Stimulated activated CD8-positive, alpha-beta memory T cell treated with anti-CD3 and anti-CD28 coated beads, Interleukin-12 subunit alpha, Interleukin-12 subunit beta, amount 100 ng/mL, for 4 hours (primary cell): ENCODE measurements at places on chromosomes 7 and 10.

DNA sequence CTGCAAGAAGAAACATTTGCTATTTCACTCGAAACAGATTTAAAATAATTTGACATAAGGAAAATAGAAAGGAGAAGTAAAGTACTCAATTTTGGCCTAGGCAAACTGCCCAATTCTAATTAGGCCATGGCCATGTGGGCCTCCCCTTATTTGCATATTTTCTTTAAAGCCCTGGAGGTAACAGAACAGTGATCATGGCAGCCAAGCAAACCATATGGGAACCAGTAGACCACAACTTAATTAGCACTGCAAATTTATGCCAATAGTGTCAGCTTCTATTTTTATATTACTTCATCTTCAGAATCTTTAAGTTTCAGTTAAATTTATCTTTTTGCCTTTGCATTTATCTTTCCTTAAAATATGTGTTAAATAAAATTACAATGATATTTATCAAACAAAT, 63.3 kb upstream of the THSD7A start:
- no peak for DNase-seq

DNA sequence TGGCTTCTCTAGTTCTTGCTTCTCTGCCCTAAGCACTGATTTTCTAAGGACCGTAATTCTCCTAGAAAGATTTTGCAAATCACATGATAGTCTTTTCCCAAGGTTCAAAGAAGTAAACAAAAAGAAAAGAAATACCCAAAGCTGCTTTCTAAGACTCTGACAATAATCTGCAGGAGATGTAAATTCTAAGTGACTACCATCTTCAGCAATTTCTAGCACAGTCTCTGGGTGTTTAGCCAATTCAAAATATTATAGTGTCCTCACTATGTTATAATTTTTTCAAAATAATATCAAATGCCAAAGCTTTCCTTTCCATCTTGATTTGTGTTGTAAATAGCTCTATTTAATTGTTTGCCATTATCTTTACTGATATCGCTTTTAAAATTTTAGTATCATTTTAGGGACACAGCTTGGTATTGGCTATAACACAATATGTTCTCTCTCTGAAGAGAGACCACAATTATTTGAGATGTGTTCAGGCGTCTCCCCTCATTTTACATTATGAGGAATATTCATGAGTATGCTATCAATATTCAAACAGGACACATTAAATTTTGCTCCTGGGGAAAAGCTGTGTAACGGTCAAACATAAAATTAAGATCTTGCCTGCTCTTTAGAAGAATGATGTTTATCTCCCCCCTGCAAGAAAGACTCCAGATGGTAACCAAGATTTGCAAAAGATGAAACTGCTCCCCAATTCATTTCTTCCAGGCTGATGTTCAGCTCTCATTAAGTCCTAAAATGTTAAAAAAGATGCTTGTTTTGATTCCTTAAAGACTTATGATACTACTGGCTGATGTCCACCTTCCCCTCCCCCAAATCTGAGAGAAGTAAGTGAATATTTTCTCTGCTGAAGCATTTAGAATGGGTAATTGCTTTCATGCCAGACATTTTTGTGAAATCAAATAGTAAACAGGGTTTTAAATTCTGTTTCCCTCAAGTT, 191.9 kb upstream of the WDR11 start:
- no peak for DNase-seq

DNA sequence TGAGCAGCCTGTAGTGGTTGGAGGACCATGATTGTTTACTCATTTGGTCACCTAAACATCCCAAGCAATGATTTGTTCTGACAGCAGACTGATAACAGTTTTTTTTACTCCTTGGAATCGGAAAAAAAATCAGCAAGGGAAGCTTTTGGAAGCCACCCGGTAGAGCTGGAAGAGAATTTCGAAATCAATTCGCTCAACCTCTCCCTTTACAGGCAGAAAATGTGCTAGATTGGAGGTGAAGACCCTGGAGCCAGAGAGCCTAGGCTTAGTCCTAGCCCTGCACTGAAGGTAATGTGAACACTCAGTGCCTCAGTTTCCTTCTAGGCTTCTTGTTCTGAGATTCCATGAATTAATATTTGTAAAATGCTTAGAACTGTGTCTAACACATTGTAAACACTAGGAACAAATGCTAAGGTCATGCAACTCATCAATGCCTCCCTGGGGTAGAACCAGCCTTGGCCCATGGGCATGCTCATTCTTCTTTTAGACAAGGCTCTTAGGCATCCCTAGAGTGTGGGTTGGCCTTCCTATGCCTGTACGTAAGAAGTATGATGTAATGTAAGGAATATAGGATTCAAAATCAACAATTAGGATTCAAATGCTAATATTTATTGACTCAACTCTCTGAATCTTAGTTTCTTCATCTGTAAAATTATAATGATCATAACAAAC, 52.7 kb downstream of the MET start:
- DNase-seq, result no peak

DNA sequence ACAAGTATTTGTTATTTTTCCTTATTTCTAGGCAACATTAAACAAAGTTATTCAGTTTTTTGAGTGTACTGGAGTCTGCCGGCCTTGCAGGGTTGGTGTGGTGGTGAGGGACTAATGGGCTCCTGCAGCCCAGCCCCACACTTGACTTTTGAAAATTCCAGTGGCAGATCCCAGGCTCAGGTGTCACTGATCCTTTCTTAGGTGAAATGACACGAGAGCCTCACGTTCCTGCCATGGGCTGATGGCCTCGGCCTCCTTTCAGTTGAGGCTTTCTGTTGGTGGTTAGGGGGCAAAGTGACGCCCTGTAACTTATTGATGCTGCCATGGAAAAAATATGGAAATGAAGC, 117.9 kb downstream of the NKX6-2 start:
- DNase-seq, result no peak

DNA sequence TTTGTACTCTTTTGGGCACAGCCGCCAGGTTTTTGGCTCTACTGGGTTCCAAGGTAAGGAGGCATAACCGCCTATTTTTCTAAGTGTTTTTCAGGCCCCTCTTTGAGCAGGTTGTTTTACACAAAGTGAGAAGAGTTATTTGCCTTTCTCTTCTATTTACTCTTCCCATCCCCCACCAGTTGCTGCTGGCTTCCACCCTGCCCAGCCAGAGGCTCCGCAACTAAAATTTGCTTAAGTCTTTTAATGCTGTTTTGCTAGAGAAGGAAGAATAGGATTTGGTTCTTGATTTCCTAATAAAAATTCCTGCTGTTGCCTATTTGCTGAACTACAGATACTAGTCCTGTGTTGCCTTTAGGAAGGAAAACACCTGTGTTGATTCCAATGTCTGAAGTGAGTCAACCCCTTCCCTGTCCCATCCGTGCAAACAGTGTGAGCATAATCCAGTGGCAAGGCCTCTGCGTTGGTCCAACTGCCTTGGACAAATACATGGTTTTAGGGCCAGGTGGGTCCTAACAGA, 1.9 kb downstream of the PLA2G12B start:
- DNase-seq, result no peak

DNA sequence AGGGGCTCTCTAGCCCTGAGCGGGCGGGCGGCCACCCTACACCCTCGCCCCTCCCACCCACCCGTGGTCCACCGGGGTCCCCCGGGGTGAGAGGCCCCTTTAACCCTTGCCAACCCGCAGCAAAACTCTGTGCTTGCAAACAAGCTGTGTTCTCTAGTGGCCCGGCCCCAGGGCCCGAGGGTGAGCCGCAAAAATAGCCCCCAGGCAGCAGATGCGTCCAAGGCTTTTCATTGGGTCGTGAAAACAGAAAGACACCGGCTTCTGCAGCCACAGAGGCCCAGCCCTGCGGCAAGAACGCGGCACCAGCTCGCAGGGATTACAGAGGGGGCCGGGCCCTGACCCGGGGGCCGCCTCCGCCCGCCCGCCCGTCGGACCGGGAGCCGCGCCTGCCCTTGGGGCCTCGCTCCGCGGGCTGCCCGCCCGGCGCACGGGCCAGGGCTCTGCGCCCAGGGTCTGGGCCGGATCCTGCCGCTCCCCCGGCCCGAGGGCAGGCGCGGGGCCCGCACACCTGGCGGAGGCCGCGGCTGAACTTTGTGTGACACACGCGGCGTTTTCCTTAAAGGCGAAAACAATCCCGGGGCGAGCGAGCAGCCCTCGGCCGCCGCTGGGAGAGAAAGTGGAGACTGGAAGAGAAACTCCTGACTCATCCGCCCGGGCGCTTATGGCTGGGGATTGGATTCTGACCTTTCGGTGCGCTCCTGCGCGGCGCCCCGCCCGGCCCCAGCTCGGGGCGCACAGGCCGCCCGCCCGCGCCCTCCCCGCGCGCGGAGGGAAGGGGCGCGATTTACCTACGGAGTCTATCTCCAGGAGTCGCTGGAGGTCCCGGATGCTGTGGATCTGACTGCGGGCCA, 2.8 kb downstream of the PDGFA start:
- no peak for DNase-seq
